Stimulated activated CD4-positive, alpha-beta T cell treated with anti-CD3 and anti-CD28 coated beads, Interleukin-12 subunit alpha, Interleukin-12 subunit beta, amount 100 ng/mL, for 24 hours (primary cell): ENCODE measurements at places on chromosomes 4 and X.

GRCh38 chr4:53068755-53069330, 206.7 kb downstream of the RASL11B start:
- DNase-seq: no peak

- no peak for DNase-seq
Measured at GRCh38 chr4:16807355-16807754, 91.1 kb downstream of the LDB2 start.

DNA sequence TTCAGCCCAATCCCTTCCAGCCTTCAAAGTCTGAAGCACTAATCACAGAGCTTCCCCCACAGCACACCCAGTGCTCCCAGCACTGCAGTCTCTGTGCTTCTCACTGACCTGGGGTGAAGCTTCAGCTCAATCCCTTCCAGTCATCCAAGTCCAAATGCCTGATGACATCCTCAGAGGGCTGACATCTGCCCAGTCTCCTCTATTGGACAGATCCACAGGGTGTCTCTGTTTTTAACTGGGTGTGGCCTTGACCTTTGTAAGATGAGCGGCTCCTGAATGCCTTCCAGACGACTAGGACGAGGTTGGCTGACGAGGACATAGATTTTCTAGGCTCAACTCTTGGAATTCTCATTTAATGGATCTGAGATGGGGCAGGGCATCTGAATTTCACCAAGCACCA, 7.6 kb upstream of the SLC2A9 start:
- no peak for DNase-seq

DNA sequence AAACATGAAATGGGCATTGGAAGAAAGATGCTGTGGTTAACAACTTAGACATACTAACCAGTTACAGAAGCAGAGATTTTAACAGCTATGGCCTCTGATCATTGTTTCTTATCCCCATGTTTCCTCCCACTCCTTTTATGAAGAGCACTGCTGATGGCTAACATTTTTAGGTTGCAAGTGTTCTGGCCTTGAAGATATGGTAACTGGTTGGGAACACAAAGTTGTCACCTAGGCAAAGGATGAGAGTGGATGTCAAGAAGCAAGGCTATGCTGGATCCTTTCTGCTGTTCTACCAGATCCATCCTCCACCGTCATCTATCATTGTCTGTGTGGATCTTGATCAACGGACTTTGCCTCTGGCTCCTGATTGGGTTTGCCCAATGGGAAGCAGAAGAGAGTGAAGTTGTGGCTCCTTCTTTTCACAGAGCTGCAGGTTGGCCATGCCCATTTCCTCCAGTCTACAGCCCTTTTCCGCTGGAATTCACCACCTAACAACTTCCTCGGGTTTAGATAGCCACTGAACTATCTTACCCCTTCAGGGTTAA, 48.9 kb upstream of the SPP1 start:
- no peak for DNase-seq

DNA sequence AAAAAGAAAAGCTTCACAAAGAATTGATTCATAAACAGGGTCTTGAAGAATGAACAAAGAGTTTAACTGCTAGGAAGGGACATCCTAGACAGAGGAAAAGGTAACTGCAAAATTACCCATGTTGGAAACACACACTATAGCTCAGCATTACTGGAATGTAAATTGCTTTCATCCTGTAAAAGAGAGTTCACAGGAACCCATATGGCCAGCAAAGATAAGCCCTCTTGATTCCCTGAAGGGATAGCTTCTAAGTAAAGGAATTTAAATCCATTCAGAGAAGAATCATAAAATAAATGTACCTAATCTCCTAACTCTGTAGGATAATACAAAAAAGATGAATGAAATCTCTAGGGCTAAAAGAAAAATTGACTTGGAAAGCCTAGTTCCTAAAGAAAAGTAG, 107.1 kb upstream of the INTU start:
- DNase-seq: no peak

- DNase-seq: no peak
Measured at GRCh38 chr4:23401572-23401971, 488.3 kb downstream of the PPARGC1A start.

DNA sequence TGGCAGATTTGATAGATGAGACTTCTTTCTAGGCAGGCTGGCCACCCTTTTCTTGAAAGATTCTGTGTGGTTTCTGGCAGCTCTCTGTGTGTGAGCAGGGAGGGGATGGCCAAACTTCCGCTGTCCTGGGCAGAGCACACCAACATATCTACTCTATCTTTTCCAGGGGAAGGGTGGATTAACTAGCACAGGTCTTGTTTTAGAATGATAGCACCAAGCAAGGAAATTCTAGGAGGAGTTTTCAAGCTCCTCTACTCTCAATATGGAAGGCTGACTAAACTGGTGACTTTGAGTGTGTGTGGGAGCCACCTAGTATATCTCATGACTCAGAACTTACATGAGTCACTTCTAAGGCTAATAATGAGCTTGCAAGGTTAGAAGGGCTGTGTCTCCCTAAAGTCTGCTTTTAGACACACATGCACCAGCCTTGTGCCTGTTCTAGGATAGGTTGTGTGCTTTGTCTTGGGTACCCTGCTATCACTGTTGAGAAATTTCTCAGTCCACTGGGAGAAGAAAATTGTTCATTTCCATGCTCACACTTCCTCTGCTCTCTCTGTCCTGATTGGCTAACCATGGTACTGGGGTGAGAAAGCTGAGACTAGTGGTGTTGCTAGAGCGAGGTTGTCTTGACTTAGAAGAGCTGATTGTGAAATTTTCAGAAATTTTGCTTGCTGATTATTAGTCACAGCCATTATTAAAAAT, 72.9 kb downstream of the YIPF6 start:
- no peak for DNase-seq

GRCh38 chr4:151538963-151539362, 130.0 kb downstream of the FHIP1A start:
- no peak for DNase-seq

GRCh38 chr4:91961504-91961903, 342.3 kb upstream of the GRID2 start:
- DNase-seq: no peak

GRCh38 chrX:150696866-150697265, 3.7 kb downstream of the MTMR1 start:
- no peak for DNase-seq

- DNase-seq: no peak
Measured at GRCh38 chrX:97039363-97040029, 155.8 kb downstream of the RPA4 start.

DNA sequence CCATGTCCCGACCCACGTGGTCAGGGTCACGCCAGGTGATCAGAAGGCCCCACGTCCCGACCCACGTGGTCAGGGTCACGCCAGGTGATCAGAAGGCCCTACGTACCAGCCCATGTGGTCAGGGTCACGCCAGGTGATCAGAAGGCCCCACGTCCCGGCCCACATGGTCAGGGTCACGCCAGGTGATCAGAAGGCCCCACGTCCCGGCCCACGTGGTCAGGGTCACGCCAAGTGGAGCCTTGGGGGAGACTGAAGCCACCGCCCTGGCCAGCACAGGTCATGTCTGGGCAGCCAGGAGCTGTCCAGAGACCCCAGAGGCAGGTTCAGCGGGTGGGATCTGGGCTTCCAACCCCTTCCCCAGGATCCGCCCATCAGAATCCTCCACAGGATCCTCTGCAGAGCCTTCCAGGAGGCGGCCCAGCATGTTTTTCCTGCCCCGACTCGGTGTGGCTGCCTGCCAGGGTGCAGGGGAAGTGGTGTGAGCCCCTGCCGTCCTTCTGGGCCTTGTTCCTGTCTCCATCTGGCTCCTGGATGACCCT, 58.4 kb downstream of the FAM53A start:
- DNase-seq: no peak

DNA sequence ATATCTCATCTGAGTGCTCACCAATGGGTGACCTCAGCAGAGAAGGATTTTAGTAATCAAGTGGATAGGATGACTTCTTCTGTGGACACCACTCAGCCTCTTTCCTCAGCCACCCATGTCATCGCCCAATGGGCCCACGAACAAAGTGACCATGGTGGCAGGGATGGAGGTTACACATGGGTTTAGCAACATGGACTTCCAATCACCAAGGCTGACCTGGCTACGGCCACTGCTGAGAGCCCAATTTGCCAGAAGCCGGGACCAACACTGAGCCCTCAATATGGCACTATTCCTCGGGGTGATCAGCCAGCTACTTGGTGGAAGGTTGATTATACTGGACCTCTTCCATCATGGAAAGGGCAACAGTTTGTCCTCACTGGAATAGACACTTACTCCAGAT, 97.4 kb downstream of the LCORL start:
- no peak for DNase-seq

DNA sequence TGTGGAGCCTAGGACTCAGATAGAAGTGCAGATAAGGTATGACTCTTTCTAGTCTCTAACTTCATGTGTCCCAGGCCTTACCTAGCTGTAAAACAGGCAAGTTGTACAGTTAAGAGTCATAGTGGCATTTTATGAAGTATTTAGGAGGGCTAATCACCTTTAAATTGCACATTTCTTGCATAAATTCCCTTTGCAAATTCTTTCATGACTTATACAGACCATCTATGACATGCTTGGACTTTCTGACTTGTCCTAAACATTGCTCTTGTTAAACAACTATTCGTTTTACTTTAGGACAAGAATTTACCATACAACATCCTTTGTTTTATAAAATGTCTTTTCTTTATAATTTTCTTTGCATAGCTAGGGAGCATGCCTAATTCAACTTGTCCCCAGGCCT, 7.8 kb upstream of the RRAGB start:
- no peak for DNase-seq

GRCh38 chr4:185134307-185134869, 8.7 kb upstream of the SLC25A4 start:
- no peak for DNase-seq

DNA sequence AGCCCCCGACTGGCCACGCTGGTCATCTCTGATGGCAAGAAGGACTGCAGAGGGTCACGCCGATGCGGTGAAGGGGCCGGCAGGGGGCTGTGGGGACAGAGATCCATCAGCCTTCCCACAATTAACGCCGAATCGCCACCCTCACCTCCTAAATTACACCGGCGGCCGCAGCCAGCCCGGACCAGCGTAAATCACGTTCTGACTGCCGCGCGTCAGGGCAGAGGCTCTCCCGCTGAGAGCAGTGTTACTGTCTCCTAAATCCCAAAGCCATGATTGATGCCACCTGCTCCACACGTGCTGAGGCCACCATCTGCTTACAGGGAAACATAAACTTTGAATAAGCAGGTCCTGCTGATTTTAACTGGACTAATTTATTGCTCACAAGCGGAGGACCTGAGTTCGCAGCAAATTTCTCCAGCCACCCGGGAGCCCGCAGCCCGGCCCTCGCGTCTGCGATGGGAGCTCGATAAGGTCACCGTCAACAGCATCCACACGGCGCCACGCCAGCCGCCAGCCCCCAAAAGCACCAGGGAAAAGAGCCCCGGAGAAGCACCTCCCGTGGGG, 127.3 kb upstream of the NKX1-1 start:
- DNase-seq: no peak

DNA sequence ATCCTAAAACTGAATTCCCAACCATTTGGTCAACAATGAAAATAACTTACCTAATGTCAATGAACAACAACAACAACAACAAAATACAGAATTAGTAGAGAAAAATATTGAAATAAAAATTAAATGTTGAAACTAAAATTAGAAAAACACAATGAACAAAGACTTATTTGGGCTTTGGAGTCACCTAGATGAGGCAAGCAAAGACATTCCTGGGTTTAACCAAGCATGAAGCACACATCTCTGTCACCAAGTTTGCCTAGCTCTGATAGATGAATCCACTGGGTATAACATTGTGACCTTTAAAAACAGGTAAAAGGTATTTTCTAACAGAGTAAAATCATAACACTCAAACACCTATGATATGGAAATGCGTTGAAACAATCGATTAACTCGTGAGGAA, 13.2 kb upstream of the SYTL5 start:
- DNase-seq: no peak

DNA sequence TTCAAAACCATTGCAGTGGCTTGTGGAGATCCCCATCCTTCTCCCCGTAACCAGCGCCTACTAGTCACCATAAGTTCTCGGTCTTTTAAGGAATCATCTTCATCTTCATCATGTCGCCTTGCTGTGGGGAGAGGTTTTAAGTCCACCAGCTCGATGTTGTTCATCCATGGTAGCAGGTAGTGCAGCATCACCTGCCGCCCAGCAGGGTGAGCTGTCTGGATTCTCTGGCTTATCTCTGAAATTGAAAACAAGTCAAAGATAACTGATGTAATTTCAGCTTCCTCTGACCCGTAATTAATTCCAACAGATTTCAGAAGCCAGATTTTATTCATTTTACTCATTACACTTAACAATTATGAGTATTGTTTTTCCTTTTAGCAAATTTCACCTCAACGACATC, 67.4 kb downstream of the ZAR1 start:
- DNase-seq: no peak

GRCh38 chrX:129540722-129541184, 694 bp downstream of the OCRL start:
- DNase-seq: no peak

GRCh38 chr4:137576446-137576845, 44.2 kb upstream of the PCDH18 start:
- DNase-seq: no peak

GRCh38 chrX:97397371-97397770, 513.7 kb downstream of the RPA4 start:
- DNase-seq: no peak

- DNase-seq: no peak
Measured at GRCh38 chr4:106587558-106587957, 219.0 kb upstream of the GIMD1 start.

- no peak for DNase-seq
Measured at GRCh38 chr4:167034983-167035382, 199.3 kb downstream of the SPOCK3 start.

GRCh38 chrX:96564595-96564994, 120.0 kb upstream of the DIAPH2 start:
- DNase-seq: no peak

GRCh38 chr4:79367096-79367495, 40.9 kb downstream of the GK2 start:
- no peak for DNase-seq

GRCh38 chr4:78552389-78553042, 946 bp downstream of the ANXA3 start:
- DNase-seq: no peak

GRCh38 chr4:142155347-142155746, 519.0 kb downstream of the IL15 start:
- no peak for DNase-seq

GRCh38 chrX:72165551-72165950, 16.0 kb upstream of the PIN4 start:
- DNase-seq: no peak

- DNase-seq: no peak
Measured at GRCh38 chr4:56973336-56973735, 4.1 kb downstream of the NOA1 start.

GRCh38 chr4:170849969-170850368, 760.2 kb upstream of the AADAT start:
- DNase-seq: no peak

GRCh38 chrX:133191739-133192039, 26.5 kb downstream of the TFDP3 start:
- DNase-seq: no peak

DNA sequence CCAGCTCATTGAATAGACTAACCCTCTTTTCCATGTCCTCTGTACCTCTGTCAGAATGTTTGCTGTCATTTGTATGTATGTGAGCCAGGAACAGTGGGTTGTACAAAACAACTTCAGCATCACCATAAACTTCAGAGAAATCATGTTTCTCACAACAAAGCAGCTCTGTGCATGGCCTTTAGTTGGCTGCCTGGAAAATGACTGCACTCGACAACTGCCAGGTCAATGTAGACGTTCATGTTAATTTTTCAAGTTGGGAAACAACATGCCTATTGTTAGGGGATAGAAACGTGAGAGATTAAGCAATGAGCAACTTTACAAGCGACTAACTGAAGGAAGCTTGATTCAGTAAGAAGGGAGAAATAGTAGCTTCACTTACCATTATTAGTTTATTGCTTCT, 17.9 kb upstream of the CXCL11 start:
- no peak for DNase-seq

GRCh38 chr4:120769227-120769626, 153.3 kb downstream of the PRDM5 start:
- no peak for DNase-seq
